ENCODE measurements at places on chromosomes 6 and 20.

DNA sequence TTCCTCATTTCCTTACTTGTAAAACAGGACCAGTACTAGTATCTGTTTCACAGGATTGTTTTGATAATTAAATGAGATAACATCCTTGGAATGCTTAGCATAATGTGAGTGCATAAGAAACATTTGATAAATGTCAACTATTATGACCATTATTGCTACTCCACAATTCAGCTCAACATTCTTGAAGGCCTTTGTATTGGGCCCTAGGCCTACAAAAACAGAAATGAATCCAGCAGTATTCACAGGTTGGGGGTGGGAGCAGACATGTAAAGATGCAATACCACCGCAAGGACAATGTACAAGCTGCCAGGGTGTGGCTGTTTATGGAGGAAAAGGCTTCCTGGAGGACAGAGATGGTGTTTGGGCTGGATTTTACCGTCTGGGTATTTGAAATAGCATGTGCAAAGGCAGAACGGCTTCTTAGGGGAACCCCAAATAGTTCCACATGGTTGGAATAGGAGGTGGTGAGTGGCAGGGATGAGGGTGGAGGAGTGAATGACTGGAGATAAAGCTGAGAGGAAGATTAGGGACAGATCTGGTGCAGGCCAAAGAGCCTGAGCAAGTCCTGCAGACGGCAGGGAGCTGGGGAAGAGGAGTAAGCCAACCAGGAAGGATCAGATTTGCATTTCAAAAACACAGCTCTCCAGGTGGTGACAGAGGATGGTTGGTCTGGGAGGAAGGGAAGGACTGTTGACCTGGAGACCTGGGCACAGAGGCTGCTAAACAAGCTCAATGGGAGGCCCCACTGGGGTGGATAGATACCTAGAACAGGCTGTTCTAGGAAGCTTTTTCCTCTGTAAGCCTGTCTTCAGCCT is 57.0 kb upstream of the EPB41L1 start:
- DNase-seq, result no peak

DNA sequence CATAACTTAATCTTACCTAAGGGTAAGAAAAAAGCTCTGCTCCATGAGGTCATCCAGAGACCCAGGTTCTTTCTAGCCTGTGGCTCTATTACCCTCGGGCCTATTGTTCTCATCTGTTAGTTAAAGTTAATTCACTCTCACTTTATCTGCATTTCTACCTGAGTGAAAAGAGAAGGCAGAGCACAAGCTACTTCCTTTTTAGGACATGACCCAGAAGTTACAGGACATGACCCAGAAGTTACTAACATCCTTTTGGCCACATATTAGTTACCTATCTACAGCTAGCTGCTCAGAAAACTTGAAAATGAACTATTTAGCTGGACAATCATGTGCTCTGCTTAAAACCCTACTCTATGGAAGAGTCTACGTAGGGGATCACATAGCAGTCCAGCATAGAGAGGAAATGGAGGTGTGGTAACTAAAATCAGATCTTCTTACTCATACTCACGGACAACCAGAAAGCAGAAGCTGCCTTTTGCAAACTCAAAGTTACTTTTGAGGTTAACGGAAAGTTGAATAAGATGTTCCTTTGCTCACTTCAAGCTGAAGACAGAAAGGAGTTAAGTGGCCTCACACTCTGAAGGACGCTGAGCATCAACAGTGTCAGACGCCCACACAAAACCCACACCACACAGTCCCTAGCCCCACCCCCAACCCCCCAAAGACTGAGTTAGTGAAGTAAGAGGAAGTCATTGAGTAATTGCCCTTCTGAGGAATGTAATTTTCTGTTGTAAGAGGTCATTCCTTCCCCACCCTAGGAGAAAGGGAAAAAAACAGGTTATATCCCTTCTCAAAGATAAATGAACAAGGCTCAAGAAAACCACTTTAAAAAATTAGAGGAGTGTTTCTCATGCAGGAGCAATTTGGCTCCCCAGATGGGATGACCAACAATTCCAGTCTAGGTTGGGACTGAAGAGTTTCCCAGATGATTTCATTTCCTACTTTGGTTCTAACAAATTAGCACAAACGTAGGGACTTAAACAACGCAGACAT is 45.9 kb upstream of the TAB2 start:
- DNase-seq, result peak; percentile 30

DNA sequence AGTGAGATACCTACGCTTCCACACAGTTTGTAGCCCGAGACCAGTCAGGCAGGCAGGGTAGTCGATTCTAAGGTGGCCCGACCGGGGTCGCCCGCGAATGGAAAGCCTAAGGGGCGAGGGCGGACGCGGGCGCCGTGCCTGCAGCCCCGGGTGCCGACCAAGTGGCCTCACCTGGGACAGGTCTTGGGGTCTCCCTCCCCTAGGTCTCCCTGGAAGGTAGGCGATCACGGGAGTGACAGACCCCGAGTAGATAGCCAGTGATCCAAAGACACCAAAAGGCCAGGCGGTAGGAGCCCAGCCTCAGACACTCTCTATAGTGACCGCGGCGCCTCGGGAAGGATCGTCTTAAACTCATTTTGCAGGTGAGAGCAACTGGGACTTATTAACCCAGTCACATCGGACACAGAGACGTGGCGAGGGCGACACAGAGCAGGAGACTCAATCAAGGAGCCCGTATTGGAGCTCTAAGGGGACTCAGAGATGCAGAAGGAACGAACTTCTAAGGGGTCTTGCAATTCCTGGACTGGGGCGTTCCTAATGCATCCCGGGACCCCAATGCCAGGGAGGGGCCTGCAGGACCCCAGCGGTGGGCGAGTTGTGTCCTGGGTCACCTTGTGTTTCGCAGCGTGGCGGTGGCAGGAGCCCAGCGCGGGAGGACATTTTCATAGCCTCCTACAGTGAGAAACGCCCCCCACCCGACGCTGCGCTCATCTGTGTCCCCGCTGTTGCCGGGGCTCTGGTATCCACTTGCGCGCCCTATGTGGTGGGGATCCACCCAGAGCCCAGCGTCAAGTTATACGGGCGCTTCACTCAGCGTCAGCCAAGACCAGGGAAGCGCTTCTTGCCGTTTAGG is 2.1 kb upstream of the VSX1 start:
- DNase-seq, result no peak

- no peak for DNase-seq
Measured at GRCh38 chr6:165937564-165938358, 229.9 kb downstream of the TBXT start.

DNA sequence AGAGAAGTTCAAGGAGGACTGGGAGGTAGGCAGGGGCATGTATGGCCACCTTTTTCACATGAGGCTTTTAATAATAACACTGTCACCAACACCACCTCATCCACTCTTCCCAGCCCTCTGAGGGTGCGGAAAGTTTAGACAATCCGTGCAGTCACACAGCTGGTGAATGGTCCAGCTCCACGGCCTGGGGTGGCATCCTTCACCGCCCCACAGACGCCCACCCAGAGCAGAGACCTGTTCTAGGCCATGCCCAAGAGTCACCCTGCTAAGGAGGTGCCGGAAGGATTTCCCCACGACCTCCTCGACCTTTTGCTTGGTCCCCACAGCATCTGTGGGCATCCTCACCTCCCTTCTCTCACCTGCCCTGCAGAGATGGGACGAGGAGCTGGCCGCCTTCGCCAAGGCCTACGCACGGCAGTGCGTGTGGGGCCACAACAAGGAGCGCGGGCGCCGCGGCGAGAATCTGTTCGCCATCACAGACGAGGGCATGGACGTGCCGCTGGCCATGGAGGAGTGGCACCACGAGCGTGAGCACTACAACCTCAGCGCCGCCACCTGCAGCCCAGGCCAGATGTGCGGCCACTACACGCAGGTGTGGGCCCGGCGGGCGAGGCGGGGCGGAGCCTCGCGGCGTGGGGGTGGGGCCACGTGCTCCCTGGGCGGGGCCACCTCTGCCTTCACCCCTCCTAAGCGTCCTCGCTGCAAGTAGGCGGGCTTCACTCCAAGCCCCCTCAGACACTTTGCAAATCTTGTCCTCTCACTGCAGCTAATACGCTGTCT is 4.4 kb downstream of the PI16 start:
- DNase-seq, result no peak

DNA sequence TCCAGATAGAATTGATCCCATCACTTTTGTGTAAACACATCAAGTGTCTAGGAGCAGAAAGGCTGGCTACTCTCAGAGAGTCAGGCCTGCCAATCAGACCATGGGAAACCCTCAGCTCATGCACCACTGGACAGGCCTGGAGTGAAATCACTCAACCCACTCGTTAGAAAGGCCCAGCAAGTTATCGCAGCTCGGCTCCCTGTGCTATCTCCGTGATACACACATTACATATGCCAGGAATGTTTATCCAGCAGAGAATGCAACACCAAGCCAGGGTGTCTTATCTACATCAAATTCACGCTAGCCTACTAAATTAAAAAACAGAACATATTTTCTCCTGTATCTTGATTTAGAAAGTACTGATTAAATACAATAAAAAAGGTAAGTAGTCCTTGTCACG is 232.4 kb upstream of the FOXQ1 start:
- DNase-seq, result no peak

DNA sequence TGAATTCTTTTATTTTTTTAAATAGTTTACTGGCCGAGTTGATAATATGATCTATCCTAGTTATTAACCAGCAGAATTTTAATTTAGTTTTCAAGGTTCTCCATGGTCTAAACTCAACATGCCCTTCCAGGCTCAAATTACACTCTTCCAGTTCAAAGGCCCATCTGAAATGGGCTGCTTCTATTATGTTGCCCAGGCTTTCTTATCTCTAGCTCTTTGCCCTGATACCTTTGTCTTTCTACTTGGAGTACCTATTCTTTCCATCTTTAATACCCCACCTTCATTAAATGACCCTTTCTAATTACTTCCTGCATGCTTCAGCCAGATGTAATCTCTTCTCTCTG is 541.2 kb upstream of the FLRT3 start:
- DNase-seq, result no peak

GRCh38 chr6:97150932-97151331 is 132.1 kb downstream of the MMS22L start:
- no peak for DNase-seq

GRCh38 chr6:14756340-14756739 is 489.5 kb upstream of the JARID2 start:
- no peak for DNase-seq

GRCh38 chr20:21016751-21017150 is 89.4 kb downstream of the LINC00237 start:
- DNase-seq, result no peak

DNA sequence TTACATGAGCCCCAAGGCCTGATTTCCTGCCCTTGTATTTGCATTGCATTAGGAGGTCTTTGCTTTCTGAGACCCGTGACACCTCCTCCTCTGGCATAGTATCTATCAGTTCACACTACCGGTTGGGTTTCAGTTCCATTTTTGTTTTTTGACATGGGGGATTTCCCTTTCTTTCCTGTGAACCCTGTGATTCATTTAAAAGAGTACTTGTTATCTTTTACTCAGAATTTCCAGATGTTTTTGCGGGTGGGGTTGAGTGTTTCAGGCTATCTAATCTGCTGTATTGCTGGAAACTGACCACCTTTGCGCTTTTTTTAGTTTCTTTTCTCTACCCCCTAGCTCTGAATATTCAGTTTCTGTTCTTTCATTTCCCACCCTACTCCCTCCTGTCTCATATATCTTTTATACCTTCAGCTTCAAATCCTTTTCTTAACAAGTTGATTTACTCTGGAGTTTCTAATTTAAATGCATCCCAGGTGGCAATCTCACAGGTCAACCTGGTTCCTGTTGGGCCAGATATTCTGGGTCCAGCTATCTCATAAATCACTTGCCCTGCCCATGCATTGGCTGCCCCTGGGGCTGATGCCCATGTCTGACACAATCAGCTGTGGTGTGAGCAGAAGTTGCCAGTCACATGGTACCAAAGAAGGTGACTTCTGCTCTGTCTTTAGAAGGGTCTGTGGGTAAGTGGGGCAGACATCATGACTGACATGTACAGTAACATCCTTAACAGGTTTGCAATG is 14.3 kb upstream of the NCOA3 start:
- DNase-seq, result no peak

DNA sequence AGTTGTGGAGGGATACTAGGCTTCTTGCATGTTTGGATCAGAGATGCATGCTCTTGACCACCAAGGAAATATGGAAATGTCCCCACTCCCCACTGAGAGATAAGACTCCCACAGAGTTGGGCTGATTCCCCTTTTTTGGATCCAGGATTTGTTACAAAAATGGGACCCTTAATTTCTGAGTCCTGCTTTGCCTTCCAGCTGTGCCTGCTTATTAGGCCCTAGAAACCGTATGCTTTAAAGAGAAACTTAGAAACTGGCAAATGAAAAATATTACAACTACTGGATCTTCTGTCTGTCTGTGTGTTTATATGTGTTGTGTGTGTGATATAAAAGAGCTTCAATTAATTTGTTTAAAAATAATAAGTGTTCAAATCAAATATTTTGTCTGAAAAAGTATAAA is 817.6 kb upstream of the CITED2 start:
- DNase-seq, result no peak

GRCh38 chr20:11918981-11919380 is 1.3 kb downstream of the BTBD3 start:
- no peak for DNase-seq

- no peak for DNase-seq
Measured at GRCh38 chr20:22509090-22509842, 75.1 kb downstream of the FOXA2 start.

DNA sequence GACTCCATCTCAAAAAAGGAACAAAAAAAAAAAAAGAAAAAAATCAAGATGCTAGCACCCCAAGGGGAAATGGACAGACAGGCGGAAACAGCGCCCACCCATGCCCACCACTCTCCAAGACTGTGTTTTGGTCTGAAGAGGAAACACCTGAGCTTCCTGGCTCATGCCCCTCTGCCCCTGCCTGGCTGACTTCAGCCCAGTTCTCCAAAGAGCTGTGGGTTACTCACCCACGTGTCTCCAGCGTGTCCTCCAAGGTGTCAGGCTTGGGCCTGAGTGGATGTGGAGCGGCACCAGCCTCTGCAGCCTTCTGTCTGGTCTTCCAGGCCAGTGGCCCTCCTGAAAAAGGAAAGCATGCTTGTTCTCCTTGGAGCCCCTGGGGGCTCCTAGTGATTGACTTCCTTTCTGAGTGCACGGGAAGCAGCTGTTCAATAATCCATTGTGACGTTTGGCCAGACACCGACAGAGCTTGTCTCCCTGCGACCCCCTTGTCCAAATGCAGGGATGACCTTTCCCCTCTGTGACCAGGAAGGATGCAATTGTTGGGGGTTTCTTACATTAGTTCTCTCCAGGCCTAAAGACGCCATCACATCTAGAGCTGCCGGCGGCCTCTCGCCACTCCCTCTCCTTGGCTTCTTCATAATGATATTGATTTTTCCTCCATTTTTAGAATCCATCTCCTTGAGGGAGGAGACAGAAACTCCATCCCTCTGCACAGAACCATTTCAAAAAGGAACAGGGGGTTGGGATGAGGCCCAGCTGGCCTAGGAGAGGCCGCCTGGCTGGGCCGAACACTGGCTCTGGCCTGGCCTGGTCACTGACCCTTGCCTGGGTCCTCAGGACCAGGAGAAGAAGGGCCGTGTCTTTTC is 58.4 kb downstream of the ADNP start:
- no peak for DNase-seq

DNA sequence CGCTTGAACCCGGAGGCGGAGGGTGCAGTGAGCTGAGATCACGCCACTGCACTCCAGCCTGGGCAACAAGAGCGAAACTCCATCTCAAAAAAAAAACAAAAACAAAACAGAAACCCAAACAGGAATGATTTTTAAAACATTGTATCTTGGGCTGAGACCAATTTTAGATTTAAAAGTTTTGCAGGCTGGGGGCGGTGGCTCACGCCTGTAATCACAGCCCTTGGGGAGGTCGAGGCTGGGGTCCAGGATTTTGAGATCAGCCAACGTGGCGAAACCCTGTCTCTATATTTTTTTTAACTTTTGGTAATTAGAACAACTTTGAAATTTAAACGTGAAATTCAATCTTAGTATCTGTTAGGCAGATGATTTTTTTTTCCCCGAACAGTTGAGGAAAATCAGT is 70.5 kb downstream of the AKAP12 start:
- no peak for DNase-seq

All from mucosa of gallbladder (tissue), 1 donor.